Smooth muscle cell of bladder (primary cell): ENCODE measurements at places on chromosomes 4 and X. TPM values are rescaled to one million over a fixed set of nuclear protein-coding genes. Genes with fewer than 3 reads are reported as not detected.

The CTAG2 gene
- not detected in 2 replicates for total RNA-seq

The SYTL5 gene
- 0.28 and 0.57 TPM in 2 replicates for total RNA-seq

The CXorf49 gene
- total RNA-seq: not detected in 2 replicates

The HGFAC gene
- not detected in 2 replicates for total RNA-seq

The UBE2K gene
- total RNA-seq: 8.7 and 13.9 TPM in 2 replicates

The TLL1 gene
- total RNA-seq: 0.09 and 0.14 TPM in 2 replicates

The FGG gene
- 0.09 and 0.14 TPM in 2 replicates for total RNA-seq

The SORCS2 gene
- 1.1 and 3.8 TPM in 2 replicates for total RNA-seq

The PAQR3 gene
- 13.8 and 15.2 TPM in 2 replicates for total RNA-seq

The SH3D19 gene
- 29.2 and 35.9 TPM in 2 replicates for total RNA-seq

The CDX4 gene
- total RNA-seq: not detected in 2 replicates

The MAP9 gene
- 7.8 and 8.7 TPM in 2 replicates for total RNA-seq

The GALNTL6 gene
- not detected in 2 replicates for total RNA-seq

The CENPVL2 gene
- not detected in 2 replicates for total RNA-seq

The BRCC3 gene
- total RNA-seq: 8.2 and 10.8 TPM in 2 replicates

The ZC4H2 gene
- total RNA-seq: 2.3 and 2.7 TPM in 2 replicates

The PTPN13 gene
- 37.3 and 58.6 TPM in 2 replicates for total RNA-seq

The PITX2 gene
- 11.0 and 16.2 TPM in 2 replicates for total RNA-seq

The MGARP gene
- total RNA-seq: 19.2 and 31.9 TPM in 2 replicates

The TCEAL7 gene
- 26.3 and 37.3 TPM in 2 replicates for total RNA-seq

The SPIN2B gene
- 8.1 and 14.8 TPM in 2 replicates for total RNA-seq

The DAPP1 gene
- total RNA-seq: 0.09 TPM in 1 of 2 replicates, not detected in the other
